ENCODE measurements at places on chromosomes 2 and 18.
A peak's percentile ranks its signal among the peaks of the same experiment; 100 is the strongest.

GRCh38 chr2:170340693-170341068 is 162.7 kb downstream of the MYO3B start:
- H3K27ac ChIP-seq: no peak overlapping the region
- no peaks in the 10 kb centered on the region for H3K4me1 ChIP-seq
- DNase-seq: no peak
- H3K4me3 ChIP-seq: no peak overlapping the region
- no peaks in the 10 kb centered on the region for H3K27me3 ChIP-seq

DNA sequence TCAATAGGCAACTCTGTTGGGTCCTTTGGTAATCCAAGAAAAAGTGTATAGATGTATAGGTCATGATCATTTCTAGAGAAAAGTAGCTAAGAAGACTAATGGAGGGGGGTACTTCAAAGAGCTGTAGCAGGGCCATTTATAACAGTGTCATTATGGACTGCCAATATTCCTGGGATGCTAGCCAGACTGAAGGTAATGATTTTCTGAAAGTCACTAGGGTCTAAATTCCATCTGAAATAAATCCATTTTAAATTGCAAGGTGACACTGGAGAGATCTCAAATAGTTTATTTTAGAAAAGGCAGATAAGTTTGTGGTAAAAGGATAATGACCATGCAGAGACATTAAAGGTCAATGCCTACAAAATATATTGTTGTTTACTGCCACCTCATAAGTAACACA is 4.5 kb upstream of the SPC25 start:
- H3K27me3 ChIP-seq: no peaks in the 10 kb centered on the region
- no peaks in the 10 kb centered on the region for H3K4me1 ChIP-seq
- H3K4me3 ChIP-seq: no peak overlapping the region
- no peak for DNase-seq

DNA sequence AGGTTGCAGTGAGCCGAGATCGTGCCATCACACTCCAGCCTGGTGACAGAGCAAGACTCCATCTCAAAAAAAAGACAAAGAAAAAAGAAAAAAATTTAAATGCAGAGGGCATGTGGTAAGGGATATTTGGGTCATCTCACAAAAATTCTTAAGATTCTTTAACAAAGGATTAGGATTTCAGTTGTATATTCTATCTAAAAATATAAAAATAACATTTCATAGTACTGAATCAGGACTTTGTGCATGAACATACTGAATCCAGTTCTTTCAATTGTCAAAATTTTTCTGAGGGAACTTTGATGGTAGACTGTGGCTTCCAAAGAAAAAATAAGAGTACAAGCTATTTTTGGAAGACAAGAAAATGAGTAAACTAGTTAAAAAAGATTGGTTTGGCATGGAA is 6.5 kb upstream of the PPP3R1 start:
- no peaks in the 10 kb centered on the region for H3K36me3 ChIP-seq
- H3K4me1 ChIP-seq: peaks cover 9% of the 10 kb centered on the region
- no peaks in the 10 kb centered on the region for H3K27me3 ChIP-seq
- H3K4me3 ChIP-seq: no peak overlapping the region
- no peak overlapping the region for H3K27ac ChIP-seq

DNA sequence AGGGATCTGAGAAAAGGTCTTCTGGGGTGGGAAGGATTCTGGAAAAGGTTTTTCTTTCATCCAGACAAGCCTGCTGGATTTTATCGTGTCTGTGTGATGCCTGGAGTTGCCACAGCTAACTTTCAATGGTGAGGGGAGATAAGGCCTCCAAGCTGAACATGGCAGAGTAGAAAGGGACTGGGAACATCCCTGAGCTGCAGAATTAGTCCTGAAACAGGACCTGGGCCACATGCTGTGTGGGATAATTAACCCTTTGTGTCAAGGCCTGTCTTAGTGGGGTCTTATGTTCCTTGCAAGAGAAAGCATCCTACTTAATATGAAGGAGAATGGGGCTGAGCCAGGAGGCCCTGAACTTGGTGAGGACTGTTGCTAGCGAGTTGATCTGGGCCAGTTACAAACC is 66.4 kb downstream of the VSNL1 start:
- H3K27ac ChIP-seq: no peak overlapping the region
- peaks cover 4% of the 10 kb centered on the region for H3K4me1 ChIP-seq
- H3K4me3 ChIP-seq: no peak overlapping the region
- DNase-seq: no peak
- no peaks in the 10 kb centered on the region for H3K27me3 ChIP-seq

GRCh38 chr2:6978991-6979390 is 61.8 kb downstream of the RNF144A start:
- no peak for DNase-seq
- H3K36me3 ChIP-seq: no peaks in the 10 kb centered on the region

DNA sequence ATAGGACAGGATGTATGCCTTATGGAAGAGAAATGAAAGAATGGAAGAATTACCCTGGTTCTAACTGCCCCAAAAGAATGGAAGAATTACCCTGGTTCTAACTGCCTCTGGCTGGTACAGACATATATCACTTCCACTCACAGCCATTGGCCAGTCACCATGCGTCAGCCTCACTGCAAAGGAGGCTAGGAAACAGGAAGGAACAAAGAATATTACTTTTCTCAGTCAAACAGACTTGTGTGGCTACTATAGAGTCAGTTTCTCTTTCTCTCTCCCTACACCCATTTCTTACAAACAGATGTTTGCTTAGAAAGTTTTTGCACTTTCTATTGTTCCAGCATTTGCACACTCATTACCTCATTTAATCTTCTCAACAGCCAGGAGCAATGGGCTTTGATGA is 1111.1 kb upstream of the KLHL29 start:
- no peak for DNase-seq
- H3K4me3 ChIP-seq: no peak overlapping the region
- H3K27me3 ChIP-seq: no peaks in the 10 kb centered on the region
- no peaks in the 10 kb centered on the region for H3K4me1 ChIP-seq
- no peaks in the 10 kb centered on the region for H3K36me3 ChIP-seq

GRCh38 chr2:127218812-127219170 is 1.3 kb downstream of the CYP27C1 start:
- H3K27me3 ChIP-seq: no peaks in the 10 kb centered on the region
- no peaks in the 10 kb centered on the region for H3K36me3 ChIP-seq
- peaks cover 15% of the 10 kb centered on the region for H3K4me1 ChIP-seq
- H3K4me3 ChIP-seq: peak overlapping the region; percentile 68

DNA sequence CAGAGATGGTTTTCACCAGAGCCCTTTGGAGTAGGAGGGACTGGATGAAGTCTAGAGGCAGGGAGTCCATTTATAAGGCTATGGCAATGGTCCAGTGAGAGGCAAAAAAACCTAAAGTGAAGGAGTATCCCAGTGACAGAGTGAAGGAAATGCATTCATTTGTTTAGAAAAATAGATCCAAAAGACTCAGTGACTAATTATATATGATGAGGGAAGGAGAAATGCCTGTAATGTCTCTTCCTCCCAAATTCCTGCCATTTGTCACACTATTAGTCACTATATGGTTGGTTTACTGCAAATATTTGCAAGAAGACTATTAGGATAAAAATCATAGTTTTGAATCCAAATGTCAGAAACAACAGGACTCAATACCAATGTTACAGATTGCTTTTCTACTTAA is 104.2 kb downstream of the ZNF521 start:
- H3K4me3 ChIP-seq: no peak overlapping the region
- peak overlapping the region; percentile 35 for H3K27ac ChIP-seq
- H3K4me1 ChIP-seq: peaks cover 12% of the 10 kb centered on the region

DNA sequence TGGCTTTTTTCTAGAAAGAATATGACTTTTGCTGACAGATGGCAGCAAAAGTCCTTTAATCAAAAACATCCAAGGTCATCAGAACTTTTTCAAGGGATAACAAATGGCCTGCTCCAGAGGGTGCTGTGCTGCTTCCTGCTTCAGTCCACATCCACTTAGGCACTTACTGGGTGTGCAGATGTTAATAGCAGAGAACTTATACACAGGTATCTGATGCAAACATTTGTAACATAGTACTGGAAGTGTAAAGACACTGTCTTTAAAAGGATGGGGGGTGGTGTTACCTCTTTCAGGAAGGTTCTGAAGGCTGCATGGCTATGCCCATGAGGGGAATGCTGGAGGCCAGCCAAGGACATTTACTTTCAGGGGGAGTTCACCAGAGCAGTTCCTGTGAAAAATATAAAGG is 5.5 kb downstream of the HOXD8 start:
- no peak overlapping the region for H3K27ac ChIP-seq
- H3K36me3 ChIP-seq: no peaks in the 10 kb centered on the region
- no peak for DNase-seq
- H3K4me3 ChIP-seq: no peak overlapping the region

- peaks cover 2% of the 10 kb centered on the region for H3K27me3 ChIP-seq
- H3K4me1 ChIP-seq: peaks cover under 1% of the 10 kb centered on the region
- no peak overlapping the region for H3K4me3 ChIP-seq
- no peak overlapping the region for H3K27ac ChIP-seq
Observed at GRCh38 chr2:238493880-238494572, 67.3 kb downstream of the ASB1 start.

- DNase-seq: no peak
- no peak overlapping the region for H3K4me3 ChIP-seq
- H3K36me3 ChIP-seq: no peaks in the 10 kb centered on the region
- no peaks in the 10 kb centered on the region for H3K4me1 ChIP-seq
- no peak overlapping the region for H3K27ac ChIP-seq
- H3K27me3 ChIP-seq: no peaks in the 10 kb centered on the region
Observed at GRCh38 chr2:179305125-179305524, 40.5 kb upstream of the SESTD1 start.

- H3K36me3 ChIP-seq: no peaks in the 10 kb centered on the region
- DNase-seq: peak; percentile 78
Observed at GRCh38 chr2:98378901-98379300, 32.6 kb downstream of the CNGA3 start.

All from astrocyte (in vitro differentiated cells and primary cell).